ENCODE measurements at places on chromosomes 3 and 15.
A peak's percentile ranks its signal among the peaks of the same experiment; 100 is the strongest.

- no peaks in the 10 kb centered on the region for H3K36me3 ChIP-seq
- peak overlapping the region; percentile 62 for H3K27ac ChIP-seq
- H3K4me3 ChIP-seq, result no peak overlapping the region
- no peak for DNase-seq
- no peaks in the 10 kb centered on the region for H3K27me3 ChIP-seq
These were observed 42.2 kb downstream of the TBC1D2B start for GRCh38 chr15:78035321-78035751.

- DNase-seq, result no peak
- H3K36me3 ChIP-seq, result no peaks in the 10 kb centered on the region
- H3K4me1 ChIP-seq, result no peaks in the 10 kb centered on the region
- H3K4me3 ChIP-seq, result no peak overlapping the region
- H3K27me3 ChIP-seq, result no peaks in the 10 kb centered on the region
- H3K27ac ChIP-seq, result no peak overlapping the region
These were observed 508.6 kb downstream of the FHIT start for GRCh38 chr3:60742606-60743145.

- no peak overlapping the region for H3K27ac ChIP-seq
- H3K27me3 ChIP-seq, result no peaks in the 10 kb centered on the region
- DNase-seq, result no peak
- no peaks in the 10 kb centered on the region for H3K36me3 ChIP-seq
- H3K4me3 ChIP-seq, result no peak overlapping the region
These were observed 465.6 kb upstream of the TPRG1 start for GRCh38 chr3:188706176-188706575.

DNA sequence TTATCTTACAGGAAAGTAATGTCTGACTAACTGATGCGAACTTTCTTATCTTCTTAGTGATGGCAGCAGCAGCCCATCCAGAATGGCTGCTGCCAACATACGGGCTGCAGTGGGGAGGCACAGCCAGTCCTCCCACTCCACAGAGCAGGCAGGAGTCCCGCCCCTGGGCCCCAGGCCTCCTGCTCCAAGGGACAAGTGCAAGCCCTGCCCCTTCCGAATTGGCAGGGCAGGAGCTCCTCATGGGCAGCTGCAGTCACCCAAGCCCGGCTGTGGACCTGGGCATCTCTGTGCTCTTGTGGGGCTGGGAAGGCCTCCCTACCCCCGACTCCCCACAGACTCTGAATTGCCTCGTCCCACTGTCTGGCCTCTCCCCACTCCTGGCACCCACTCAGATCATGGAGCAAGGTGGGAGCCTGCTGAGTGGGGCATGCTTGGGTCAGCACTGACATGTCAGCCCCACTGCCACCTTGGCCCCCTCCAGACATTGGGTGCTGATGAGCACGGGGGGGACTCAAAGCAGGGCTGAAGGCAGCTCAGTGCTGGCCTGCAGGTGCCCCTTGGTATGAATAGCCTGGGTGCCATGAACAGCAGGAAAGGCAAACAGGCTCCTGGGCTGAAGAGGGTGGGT, 618.9 kb upstream of the KCNMB2 start:
- no peak overlapping the region for H3K4me3 ChIP-seq
- H3K27me3 ChIP-seq, result no peaks in the 10 kb centered on the region
- no peaks in the 10 kb centered on the region for H3K36me3 ChIP-seq
- no peak for DNase-seq
- H3K4me1 ChIP-seq, result no peaks in the 10 kb centered on the region
- no peak overlapping the region for H3K27ac ChIP-seq

DNA sequence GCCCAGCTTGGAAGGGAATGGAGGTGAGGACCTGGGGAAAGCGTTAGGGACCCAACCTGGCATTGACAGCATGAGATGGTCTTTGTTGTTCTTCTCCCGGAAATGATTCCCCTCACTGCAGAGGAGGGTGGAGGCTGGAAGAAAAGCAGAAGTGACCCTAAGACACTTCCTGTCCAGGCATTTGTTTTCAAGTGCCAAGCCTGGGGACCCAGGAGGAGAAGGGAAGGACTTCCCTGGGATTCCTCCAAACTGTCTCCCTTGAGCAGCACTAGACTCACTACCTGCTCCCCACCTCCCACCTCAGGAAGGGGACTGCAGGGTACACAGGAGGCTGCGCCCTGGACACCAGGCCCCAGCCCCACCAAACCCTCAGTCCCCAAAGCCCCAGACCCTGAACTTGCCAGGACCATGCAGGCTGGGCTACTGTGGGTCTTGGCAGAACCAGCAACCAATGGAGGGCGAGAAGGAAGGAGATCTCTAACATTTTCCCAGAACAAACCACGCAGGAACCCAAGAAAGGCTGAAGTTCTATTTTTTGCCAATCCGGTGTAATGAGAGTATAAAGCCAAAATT, 9.8 kb upstream of the VIPR1 start:
- DNase-seq, result no peak
- H3K36me3 ChIP-seq, result no peaks in the 10 kb centered on the region
- H3K4me1 ChIP-seq, result peaks cover 2% of the 10 kb centered on the region
- no peak overlapping the region for H3K27ac ChIP-seq
- H3K27me3 ChIP-seq, result no peaks in the 10 kb centered on the region

- H3K27ac ChIP-seq, result peak overlapping the region; percentile 46
- H3K4me1 ChIP-seq, result peaks cover 11% of the 10 kb centered on the region
- no peak overlapping the region for H3K4me3 ChIP-seq
- H3K27me3 ChIP-seq, result no peaks in the 10 kb centered on the region
- H3K36me3 ChIP-seq, result no peaks in the 10 kb centered on the region
These were observed 71.1 kb upstream of the SPATA12 start for GRCh38 chr3:56989169-56989976.

DNA sequence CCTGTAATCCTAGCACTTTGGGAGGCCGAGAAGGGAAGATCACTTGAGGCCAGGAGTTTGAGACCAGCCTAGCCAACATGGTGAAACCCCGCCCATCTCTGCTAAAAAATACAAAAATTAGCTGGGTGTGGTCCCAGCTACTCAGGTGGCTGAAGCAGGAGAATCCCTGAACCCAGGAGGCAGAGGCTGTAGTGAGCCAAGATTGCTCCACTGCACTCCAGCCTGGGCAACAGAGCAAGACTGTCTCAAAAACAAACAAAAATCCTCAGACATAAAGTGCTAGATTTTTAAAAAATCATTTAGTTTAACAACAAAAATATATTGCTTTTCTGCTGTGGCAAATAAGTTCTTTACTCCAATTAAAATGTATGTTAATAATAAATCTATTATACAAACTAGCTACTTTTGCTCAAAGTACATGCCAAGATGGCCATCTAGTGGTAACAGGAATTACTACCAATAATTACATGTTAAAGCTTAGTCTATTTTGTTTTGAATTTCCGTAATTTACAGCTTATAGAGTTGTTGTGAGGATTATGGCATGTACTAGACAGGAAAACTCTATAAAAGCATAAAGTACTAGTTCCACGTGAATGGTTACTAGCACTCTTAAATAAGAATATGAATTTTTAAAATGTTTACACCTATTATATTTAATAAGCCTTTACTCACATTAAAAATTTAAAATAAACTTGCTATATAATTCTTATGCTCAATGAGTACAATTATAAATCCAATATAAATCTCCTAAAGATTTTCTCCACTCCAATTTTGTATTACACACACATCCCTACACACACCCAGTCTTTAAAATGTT, 39.0 kb downstream of the GABPB1 start:
- H3K27me3 ChIP-seq, result no peaks in the 10 kb centered on the region
- no peak overlapping the region for H3K4me3 ChIP-seq
- H3K4me1 ChIP-seq, result no peaks in the 10 kb centered on the region
- H3K27ac ChIP-seq, result no peak overlapping the region
- DNase-seq, result no peak
- no peaks in the 10 kb centered on the region for H3K36me3 ChIP-seq

DNA sequence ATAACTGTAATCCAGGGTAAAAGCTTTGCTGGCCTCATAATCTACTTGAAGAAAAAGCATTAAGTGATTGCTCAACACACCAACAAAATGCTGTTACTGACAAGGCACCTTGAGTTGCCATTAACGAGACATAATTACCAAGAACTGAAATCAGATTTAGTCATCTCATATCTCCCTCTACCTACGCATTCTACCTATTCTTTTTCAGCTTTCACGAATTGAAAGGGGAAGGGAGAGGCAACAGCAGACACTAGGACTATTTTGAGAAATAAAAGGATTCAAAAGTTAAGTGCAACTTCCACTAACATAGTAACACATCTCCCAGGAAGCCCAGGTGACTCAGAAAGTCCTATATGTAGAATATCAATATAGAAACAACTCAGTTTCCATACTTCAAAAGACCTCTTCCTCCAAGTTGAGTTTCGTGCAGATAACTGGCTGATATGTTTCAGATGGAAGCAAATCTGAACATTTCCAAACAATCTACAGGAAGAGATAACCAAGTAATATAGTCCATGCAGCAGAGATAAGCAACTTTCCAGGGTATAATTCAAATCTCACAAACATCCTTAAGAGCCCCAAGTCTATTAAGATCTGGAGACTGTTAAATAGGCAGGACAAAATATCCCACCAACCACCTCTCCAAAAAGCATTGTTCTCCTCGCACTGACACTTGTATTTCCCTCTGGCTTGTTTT, 1.9 kb downstream of the OSBPL10 start:
- no peaks in the 10 kb centered on the region for H3K27me3 ChIP-seq
- no peak for DNase-seq
- H3K4me3 ChIP-seq, result no peak overlapping the region

DNA sequence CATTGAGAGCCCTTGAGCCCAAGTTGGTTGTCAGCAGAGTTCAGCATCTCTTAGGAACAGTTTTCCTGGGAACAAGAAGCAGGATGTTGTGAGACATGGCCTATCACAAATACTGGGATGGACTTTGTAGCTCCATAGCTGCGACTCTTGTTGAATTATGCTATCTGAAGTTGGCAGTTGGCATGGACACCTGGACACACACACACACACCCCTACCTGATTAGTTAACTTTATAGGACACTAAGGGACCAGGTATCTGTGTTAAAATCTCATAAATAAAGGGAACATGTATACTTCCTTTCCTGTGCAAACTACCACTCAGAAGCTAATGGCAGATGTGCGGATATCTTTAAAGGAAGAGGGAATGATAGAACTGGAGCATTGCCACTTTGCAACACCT, 10.2 kb upstream of the CHRNA7 start:
- no peak for DNase-seq
- no peak overlapping the region for H3K27ac ChIP-seq
- no peak overlapping the region for H3K4me3 ChIP-seq

DNA sequence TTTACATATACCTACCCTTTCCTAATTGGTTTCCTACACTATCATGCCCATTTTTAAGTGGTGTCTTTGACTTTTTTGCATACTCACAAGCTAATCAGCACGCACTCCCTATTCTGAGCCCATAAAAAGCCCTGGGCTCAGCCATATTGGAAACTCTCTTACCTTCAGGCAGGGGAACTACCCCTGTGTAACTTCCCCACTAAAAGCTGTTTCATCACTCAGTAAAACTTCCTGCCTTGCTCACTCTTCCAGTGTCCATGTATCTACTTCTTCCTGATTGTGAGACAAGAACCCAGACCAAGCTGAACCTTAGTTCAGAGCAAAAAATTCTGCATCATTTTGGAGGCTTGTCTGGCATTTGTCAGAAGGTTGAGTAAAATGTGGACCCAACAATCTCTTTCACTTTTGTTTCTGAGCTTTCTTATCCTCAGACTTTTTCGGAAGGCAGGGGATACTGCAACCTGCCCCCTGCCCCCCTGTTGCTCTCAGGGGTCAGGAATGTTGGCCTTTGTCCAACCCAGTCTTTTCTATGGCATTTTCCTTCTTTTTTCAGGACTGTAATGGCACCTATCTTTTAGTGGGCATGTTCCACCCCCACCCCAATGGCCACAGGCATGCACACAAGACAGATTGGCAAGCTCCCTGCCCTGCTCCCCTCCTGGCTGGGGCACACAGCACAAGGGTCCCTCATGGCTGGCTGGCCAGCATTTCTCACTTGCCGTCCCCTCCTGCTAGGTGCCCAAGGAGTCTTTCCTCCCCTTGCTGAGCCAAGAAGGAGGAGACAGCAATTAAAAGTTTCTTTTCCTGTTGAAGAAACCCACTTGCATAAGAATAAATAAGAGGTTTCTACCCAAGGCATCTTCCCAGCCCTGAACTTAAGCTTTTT, 26.3 kb upstream of the TMEM45A start:
- no peak overlapping the region for H3K27ac ChIP-seq
- no peak for DNase-seq
- H3K4me3 ChIP-seq, result no peak overlapping the region
- no peaks in the 10 kb centered on the region for H3K27me3 ChIP-seq
- no peaks in the 10 kb centered on the region for H3K36me3 ChIP-seq

DNA sequence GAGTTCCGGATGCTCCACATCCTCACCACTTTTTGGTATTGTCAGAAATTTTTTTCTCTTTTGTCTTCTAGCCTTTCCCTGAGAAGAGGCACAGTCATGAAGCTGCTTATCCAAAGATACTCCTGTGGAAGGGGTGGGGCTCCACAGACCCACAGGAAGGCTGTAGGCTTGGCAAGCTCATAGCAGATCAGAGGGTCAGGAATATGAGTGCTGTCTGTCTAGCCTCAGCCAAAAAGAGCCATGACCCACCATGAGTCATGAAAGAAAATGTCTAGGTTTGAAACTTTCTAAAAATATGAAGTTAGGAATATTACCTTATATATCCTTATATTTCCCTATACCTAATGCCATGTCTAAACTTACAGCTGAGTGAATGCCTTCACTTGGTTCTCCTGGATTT, 118.2 kb upstream of the THBS1 start:
- no peaks in the 10 kb centered on the region for H3K27me3 ChIP-seq
- H3K4me1 ChIP-seq, result peaks cover 2% of the 10 kb centered on the region
- no peaks in the 10 kb centered on the region for H3K36me3 ChIP-seq

GRCh38 chr3:25888892-25889524, 99.1 kb downstream of the OXSM start:
- H3K27me3 ChIP-seq, result no peaks in the 10 kb centered on the region
- H3K27ac ChIP-seq, result no peak overlapping the region
- no peak overlapping the region for H3K4me3 ChIP-seq
- H3K4me1 ChIP-seq, result no peaks in the 10 kb centered on the region

DNA sequence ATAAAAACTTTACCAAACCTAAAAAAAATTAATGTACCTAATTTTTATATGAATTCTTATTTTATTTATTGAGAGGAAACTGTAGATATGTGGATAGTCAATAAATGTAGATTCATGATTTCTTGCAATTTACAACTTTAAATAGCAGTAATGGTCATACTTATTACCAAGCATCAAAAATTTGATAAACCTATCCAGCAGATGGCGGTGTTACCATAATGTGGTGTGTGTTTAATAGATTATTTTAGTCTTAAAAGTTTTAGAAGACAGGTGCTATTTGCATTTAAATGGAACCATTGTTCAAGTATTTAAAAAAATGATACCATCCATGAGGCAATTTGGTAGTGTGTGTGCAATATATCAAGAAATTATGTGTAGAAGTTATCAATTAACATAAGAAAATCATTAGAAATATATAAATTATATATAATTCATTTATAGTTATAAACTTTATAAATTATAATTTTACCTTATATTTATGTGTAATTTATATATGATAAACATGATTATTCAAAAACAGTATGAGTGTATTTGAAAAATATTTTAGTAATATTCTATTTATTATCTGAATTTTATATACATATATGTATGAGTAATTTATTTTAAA, 176.0 kb upstream of the BCHE start:
- no peaks in the 10 kb centered on the region for H3K36me3 ChIP-seq
- no peaks in the 10 kb centered on the region for H3K4me1 ChIP-seq
- no peak for DNase-seq
- no peaks in the 10 kb centered on the region for H3K27me3 ChIP-seq
- H3K4me3 ChIP-seq, result no peak overlapping the region
- no peak overlapping the region for H3K27ac ChIP-seq

GRCh38 chr3:115666920-115667737, 43.8 kb downstream of the GAP43 start:
- DNase-seq, result no peak
- no peaks in the 10 kb centered on the region for H3K27me3 ChIP-seq
- no peaks in the 10 kb centered on the region for H3K36me3 ChIP-seq
- no peaks in the 10 kb centered on the region for H3K4me1 ChIP-seq
- H3K4me3 ChIP-seq, result no peak overlapping the region

All from ovary (tissue), 10 donors.